T-helper 9 cell (primary cell): ENCODE measurements at places on chromosomes 4 and X.

GRCh38 chrX:63525491-63525890 is 174.4 kb upstream of the SPIN4 start:
- no peak for DNase-seq

- no peak for DNase-seq
These were observed 54.4 kb downstream of the STOX2 start for GRCh38 chr4:183959319-183960045.

- DNase-seq = no peak
These were observed 1.2 kb upstream of the CDK16 start for GRCh38 chrX:47217121-47217851.

GRCh38 chr4:184782731-184783373 is 42.9 kb downstream of the ACSL1 start:
- no peak for DNase-seq

DNA sequence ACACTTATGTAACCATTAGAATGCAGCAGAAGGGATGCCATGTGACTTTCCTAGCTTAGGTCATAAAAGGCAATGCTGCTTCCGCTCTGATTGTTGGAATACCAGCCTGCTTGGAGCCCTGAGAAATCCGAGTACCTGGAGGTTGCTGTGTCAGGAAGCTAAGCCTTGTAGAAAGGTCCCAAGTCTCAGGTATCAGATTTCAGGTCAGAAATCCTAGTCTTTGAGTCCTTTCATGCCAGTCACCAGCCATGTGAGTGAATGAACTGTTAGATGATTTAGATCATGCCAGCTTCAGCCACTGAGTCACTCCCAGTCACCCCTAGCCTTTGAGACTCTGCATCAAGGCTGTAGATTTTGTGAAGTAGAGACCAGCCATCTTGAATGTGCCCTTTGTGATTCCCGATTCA is 23.5 kb downstream of the RAP1GDS1 start:
- no peak for DNase-seq

DNA sequence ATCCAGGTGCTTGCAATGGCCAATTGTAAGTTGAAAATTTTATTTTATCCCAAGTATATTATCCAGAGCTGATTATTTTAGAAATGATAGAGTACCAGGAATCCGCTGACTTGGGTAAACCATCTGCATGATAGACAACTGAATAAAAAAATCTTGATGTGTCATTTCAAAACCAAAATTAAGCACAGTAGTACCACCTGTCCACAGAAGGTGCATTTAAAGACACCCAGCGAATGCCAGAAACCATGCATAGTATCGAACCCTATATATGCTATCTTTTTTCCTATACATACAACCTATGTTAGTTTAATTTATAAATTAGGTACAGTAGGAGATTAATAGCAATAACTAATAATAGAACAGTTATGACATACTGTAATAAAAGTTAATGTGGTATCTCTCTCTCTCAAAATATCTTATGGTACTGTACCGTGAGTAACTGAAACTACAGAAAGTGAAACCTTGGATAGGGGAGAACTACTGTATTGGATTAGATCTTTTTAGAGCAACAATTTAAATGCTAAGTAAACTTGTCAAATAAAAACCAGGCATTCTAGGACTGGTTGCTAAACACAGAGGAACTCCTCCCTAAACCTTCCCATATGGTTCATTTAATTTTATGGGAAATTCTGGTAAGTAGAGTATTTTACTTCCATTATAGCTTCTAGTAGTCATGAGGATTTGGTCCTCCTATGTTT is 6.2 kb downstream of the NEIL3 start:
- DNase-seq = no peak

GRCh38 chr4:56149591-56149990 is 200.8 kb downstream of the CEP135 start:
- no peak for DNase-seq

DNA sequence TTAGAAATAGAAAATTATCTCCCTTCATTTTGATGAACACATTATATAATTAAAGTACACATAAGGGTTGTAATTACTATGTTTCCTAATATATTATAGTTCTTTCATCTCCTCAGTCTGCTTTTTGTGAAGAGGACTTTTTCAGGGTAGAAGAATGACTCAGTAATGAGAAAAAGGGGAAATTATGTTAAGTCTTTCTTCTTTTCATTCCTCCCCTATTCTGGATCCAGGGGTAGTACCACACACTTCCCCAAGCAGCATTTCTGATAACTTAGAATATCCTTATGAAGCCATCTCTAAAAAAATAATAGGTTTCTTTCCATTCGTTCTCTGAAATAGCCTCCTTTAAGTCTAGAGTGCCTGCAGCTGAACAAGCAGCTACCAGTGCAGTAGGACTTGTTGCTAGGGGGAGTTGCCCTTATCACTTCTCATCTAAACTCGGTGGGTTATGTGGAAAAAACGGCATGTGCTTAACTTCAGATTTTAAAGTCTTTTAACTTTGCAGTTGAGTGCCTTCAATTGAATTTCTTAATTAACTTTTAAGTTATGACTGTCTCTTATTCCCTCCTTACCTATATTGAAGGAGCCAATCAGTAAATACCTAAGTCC is 184.8 kb downstream of the ARHGAP24 start:
- DNase-seq = no peak

- DNase-seq = no peak
These were observed 61.2 kb downstream of the HMGB2 start for GRCh38 chr4:173272996-173273395.

DNA sequence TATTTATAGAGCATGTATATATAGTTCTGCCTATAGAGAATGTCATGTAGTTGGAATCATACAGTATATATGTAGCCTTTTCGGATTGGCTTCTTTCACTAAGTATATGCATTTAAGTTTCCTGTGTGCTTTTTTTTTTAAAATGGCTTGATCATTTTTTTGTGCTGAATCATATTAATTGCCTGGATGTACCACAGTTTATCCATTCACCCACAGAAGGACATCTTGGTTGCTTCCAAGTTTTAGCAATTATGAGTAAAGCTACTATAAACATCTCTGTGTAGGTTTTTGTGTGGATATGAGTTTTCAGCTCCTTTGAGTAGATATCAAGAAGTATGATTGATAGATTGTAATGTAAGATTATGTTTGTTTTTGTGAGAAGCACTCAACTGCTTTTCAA is 23.8 kb downstream of the PTTG2 start:
- no peak for DNase-seq

DNA sequence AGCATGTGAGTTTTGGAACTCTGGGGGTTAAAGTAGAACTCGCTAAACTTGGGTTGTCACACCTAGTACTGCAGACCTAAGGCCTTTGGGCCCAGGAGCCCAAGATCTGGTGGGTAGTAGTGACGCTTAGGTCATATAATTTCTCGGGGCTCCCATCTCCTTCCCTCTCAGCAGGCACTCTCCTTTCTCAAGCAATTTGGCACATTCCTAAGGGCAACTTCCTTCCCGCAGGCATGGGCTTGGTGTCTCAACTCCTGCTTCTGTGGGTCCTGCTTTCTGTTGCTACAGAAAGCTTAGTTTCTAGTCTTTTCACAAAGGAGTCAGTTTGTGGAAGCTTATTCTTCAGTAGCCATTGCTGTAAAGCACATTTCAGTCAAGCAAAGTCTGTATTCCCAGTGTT is 10.4 kb upstream of the EDA start:
- no peak for DNase-seq

GRCh38 chr4:141646969-141647368 is 10.6 kb downstream of the IL15 start:
- DNase-seq = no peak

GRCh38 chr4:160319221-160319867 is 1216.5 kb downstream of the RAPGEF2 start:
- no peak for DNase-seq

DNA sequence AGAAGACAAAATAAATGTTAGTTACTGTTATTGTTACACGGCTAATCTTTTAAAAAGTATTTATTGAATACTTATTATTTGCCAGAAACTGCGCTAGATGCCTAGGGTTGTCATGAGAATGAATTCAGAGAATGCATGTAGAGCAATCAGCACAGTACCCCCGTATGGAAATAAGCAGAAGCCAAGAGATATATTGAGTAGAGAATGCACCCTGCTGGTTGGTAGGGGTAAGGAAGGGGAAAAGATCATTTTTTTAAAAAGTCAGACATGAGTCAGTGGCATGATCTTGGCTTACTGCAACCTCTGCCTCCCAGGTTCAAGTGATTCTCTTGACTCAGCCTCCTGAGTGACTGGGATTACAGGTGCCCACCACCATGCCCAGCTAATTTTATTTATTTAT is 13.1 kb upstream of the DRP2 start:
- DNase-seq = no peak

- DNase-seq = no peak
These were observed 140.8 kb upstream of the AGA start for GRCh38 chr4:177582992-177583391.

- DNase-seq = no peak
These were observed 694.4 kb upstream of the POU3F4 start for GRCh38 chrX:82813671-82814078.

- no peak for DNase-seq
These were observed 159.8 kb downstream of the DHRSX start for GRCh38 chrX:2340991-2341390.

GRCh38 chr4:83012200-83012686 is 1.6 kb upstream of the LIN54 start:
- DNase-seq = no peak

- DNase-seq = no peak
These were observed 36.7 kb upstream of the CXXC4 start for GRCh38 chr4:104531390-104531789.

- DNase-seq = no peak
These were observed 100.5 kb downstream of the TMEM131L start for GRCh38 chr4:153566631-153567150.

DNA sequence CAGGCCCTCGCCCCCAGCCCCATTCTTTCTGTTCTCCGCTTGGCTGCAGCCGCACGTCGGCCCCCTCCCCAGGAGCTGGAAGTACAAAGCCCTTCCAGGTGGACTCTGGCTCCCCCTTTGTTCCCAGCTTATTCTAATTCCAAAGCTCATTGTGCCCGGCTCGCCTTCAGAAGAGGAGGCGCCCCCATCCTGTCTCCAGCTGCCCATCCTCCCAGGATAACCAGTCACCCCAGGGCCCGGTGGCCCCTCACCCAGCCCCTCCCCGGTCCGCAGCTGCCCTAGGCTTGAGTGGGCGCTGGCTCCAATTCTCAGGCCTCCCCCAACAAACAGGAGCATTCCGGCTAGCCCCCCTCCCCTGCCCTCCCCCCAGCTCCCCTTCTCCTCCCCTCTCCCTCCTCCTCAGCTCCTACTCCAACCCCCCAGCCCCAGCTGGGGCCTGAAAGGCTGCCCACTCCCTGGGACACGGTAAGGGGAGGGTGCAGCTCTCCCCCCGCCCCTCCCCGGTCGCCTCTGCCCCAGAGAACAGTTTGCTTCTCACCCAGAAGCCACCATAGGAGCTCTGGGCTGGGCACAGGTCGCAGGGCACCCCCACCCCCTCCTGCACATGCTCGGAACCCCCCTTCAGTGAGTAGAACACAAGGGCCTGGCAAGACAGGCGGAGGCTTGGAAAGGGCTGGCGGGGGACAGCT is 3.1 kb upstream of the SLC6A8 start:
- no peak for DNase-seq

DNA sequence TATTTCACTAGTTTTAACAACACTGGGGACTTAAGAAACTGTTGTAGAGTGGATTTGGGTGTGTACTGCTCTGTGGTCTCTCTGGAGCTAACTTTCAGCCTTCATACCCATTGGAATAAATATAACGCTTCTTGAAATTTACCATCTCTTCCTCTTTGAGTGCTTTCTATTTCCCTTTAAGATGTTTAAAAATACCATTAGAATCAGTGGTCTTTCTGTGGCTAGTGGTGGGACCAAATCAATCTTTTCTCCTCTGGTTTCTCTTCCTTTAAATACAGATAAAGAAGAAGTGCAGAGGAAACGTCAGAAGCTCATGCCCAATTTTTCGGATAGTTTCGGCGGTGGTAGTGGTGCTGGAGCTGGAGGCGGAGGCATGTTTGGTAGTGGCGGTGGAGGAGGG is 92.0 kb downstream of the NFKB1 start:
- DNase-seq = no peak

DNA sequence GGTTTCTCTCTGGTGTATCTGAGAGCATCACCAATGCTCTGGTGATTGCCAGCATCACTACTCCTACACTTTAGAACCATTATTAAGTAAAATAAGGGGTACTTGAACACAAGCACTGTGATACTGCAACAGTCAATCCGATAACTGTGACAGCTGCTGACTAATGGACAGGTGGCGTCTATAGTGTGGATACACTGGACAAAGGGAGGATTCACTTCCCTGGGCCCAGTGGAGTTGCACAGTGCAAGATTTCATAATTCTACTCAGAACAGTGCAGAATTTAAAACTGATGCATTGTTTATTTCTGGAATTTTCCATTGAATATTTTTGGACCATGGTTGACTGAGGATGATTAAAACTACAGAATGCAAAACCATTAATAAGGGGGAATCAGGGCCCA is 97.8 kb downstream of the SHROOM3 start:
- no peak for DNase-seq

DNA sequence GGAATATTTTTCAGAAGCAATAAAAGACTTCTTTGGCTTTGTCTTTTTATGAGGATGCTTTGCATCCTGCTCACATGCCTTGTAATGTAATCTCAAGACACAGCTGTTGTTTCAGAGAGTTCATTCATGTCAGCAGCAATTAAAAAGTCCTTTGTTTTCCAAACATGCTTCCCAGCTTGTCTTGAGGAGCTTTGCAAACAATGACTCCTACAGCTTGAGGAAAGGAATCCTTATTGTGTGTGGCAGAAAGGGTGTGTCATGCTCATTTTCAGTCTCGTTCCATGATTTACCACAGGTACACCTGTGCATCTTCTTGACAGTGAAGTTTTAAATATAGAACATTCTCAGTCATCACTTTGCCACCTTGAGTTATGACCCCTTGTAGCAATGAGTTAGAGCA is 139.2 kb upstream of the AADAT start:
- DNase-seq = no peak

DNA sequence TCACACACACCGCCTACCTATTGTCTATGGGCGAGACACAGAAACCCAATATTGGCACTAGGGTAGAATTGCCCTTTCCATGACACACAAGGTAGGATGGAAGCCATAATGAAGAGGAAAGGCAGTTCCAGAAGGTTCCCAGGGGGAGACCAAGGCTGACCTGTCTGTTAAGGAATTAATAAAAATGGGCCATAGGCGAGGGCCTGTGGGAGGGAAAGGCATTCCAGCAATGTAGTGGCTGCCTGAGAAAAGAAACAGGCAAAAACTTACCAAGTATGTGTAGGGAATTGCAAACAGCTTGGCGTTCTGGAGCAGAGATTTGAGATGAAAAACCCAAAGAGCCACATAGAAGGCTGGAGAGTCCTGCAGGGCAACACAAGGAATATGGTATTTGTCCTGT is 19.1 kb downstream of the MAGED2 start:
- no peak for DNase-seq

GRCh38 chrX:22674932-22675331 is 324.8 kb upstream of the DDX53 start:
- DNase-seq = no peak

GRCh38 chrX:149950681-149951080 is 12.4 kb upstream of the EOLA2 start:
- DNase-seq = no peak

GRCh38 chr4:83231620-83232076 is 53.0 kb downstream of the COQ2 start:
- no peak for DNase-seq

- no peak for DNase-seq
These were observed 11.7 kb downstream of the AFP start for GRCh38 chr4:73447671-73448070.

GRCh38 chr4:30818541-30818940 is 98.4 kb downstream of the PCDH7 start:
- no peak for DNase-seq

- no peak for DNase-seq
These were observed 39.7 kb upstream of the DCLK2 start for GRCh38 chr4:150038335-150039076.

- no peak for DNase-seq
These were observed 428.9 kb upstream of the GNPDA2 start for GRCh38 chr4:45155081-45155777.
